ENCODE measurements at places on chromosomes 7 and 10.

- DNase-seq: no peak
Observed at GRCh38 chr10:72825163-72825562, 68.4 kb upstream of the OIT3 start.

- DNase-seq: no peak
Observed at GRCh38 chr10:17201794-17202116, 283 bp upstream of the TRDMT1 start.

DNA sequence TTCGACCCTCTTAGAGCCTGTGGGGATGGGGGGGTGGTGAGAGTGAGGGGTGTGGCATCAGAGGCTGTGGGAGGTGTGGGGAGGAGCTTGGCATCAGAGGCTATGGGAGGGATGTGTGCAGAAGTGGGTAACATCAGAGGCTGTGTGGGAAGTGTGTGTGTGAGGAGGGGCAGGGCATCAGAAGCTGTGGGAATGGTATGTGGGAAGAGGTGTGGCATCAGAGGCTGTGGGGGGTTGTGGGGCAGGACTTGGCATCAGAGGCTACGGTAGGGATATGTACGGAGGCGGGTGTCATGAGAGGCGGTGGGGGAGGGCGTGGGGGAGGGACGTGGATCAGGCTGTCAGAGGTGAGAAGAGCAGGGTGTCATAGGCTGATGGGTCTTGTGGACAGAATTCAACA is 97.4 kb downstream of the SEC23IP start:
- DNase-seq: no peak

DNA sequence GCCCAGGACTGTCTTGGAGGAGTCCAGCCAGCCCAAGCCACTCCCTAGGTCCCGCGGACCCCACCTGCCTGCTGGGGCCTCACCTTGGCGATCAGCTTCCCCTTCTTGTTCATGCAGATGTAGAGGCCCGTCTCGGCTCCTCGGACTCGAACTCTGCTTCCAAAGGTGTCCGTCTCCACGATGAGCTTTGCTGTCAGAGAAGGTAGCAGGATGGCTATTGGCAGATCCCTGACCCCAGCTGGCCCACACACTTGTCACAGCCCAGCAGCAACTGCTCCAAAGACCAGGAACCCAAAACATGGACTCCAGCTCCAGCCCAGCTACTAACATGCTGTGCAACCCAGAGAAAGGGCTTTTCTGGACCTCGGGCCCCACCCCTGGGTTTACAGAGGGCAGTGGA is 4.5 kb downstream of the FGF8 start:
- no peak for DNase-seq

DNA sequence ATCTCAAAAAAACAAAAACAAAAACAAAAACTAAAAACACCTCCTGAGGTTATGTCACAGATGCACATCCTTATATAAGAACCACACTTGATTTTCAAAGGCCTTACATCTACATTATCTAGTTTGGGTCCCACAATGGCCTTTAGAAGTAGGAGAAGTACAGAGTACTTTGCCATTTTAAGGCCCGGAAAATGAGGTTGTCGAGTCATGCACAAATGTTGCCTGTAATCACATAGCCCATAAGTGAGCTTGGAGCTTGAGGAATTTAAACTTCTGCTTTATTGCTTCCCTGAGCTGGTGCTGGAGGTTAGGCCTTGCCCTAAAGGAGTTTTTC is 9.7 kb upstream of the MKRN1 start:
- DNase-seq: no peak

DNA sequence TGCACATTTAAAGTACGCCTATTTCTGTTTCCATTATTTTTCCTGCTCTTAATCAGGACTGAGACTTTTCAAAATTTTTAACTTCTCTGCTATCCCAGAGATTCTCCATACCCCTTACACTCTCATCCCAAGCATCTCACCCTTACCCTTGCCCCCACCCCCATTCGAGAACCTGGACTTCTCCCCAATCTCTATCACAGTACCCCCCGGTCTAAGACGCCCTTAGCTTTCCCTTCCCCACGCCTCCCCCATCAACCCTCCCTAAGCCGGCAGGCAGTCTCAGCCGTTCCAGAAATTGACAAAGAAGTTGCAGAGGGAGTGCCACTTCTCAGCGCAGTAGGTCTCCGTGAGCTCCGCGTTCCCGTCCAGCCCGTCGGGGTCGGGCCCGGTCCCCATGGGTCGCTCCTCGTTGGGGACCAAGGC is 1.4 kb downstream of the FGFBP3 start:
- no peak for DNase-seq

- DNase-seq: no peak
Observed at GRCh38 chr10:11754173-11754572, 12.0 kb downstream of the ECHDC3 start.

- DNase-seq: peak; percentile 28
Observed at GRCh38 chr7:100875356-100875751, 451 bp downstream of the SRRT start.

DNA sequence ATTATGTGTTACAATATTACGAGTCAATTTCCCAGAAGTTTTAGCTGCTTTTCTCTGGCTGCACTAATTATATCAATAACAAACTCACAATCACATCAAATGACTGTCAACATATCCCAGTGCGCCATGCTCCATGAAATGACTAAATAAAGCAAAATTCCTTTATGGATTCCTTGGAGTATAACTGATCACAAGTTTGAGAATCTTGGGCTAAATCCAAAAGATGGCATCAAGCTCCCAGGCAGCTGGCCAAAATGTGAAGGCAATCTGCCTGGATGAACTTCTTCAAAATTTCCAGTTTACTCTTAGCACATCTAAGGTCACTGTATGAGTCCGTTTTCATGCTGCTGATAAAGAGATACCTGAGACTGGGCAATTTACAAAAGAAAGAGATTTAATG is 210.8 kb downstream of the CCSER2 start:
- DNase-seq: no peak

GRCh38 chr7:24540956-24541355 is 32.3 kb upstream of the PALS2 start:
- DNase-seq: no peak

DNA sequence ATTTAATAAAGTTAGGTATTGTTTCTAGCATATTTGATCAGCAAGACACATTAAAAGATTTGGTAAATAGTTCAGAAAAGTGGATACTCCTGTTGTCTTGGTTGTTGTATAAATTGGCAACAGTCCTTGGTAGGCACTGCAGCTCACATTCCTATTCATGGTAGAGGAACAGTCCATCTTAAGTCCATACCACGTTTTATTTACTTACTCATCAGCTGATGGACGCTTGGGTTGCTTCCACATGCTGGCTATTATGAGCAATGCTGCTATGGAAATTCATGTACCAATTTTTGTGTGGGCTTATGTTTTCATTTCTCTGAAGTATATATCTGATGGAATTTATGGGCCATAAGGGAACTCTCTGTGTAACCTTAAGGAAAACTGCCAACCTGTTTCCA is 43.3 kb downstream of the C10orf120 start:
- DNase-seq: no peak

GRCh38 chr7:105209433-105209832 is 179.3 kb downstream of the SRPK2 start:
- no peak for DNase-seq

- DNase-seq: no peak
Observed at GRCh38 chr7:55032069-55032699, 13.4 kb downstream of the EGFR start.

- no peak for DNase-seq
Observed at GRCh38 chr7:42926204-42926603, 5.8 kb downstream of the PSMA2 start.

Measured in epithelial cell of esophagus (primary cell).